ENCODE measurements at places on chromosomes 13 and 19. TPM values are rescaled to one million over a fixed set of nuclear protein-coding genes. Genes with fewer than 3 reads are reported as not detected.

Gene MYO1F
- 420 TPM for total RNA-seq

Gene FFAR3
- total RNA-seq = 0.63 TPM

Gene MTMR6
- total RNA-seq = 24.8 TPM

Gene MATK
- total RNA-seq = 13.9 TPM

Gene GPR12
- not detected for total RNA-seq

Gene ADM5
- 2.9 TPM for total RNA-seq

Gene FLT1
- total RNA-seq = 2.5 TPM

Gene MTUS2
- total RNA-seq = not detected

Gene CADM4
- 0.60 TPM for total RNA-seq

Gene DACT3
- 0.20 TPM for total RNA-seq

Gene C19orf33
- total RNA-seq = 0.71 TPM

Gene CEACAM3
- total RNA-seq = not detected

Gene ACTMAP
- 18.8 TPM for total RNA-seq

All from activated CD4-positive, alpha-beta memory T cell treated with anti-CD3 and anti-CD28 coated beads, Interleukin-2, amount 10 ng/mL, durations not matched to agents 7 days and 5 days (primary cell).